ENCODE measurements at places on chromosomes 1 and 21.

GRCh38 chr1:246647513-246647912 lies 76.7 kb upstream of the SCCPDH start:
- DNase-seq, result no peak

DNA sequence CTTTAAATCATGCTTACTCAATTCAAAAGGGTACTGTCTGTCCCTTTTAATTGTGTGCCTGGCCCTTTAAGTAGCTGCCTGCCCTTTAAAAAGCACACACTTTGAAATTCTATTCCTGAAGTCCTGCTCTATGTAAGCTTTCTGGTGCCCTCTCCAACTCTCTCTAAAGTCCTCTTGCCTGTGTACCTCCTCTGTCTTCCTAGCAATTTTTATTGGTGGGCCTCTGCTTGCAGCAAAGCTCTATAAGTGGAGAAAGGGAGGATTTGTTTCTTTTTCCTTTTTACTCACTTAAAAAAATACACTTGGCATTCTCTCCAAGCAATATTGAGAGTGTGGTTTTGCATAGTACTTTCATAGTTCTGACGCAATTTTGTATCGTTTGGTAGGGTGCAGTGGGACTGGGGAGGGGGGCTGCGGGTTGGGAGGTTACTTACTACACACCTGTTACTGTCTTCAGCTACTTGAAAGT lies 135.4 kb downstream of the LMO4 start:
- DNase-seq, result no peak

DNA sequence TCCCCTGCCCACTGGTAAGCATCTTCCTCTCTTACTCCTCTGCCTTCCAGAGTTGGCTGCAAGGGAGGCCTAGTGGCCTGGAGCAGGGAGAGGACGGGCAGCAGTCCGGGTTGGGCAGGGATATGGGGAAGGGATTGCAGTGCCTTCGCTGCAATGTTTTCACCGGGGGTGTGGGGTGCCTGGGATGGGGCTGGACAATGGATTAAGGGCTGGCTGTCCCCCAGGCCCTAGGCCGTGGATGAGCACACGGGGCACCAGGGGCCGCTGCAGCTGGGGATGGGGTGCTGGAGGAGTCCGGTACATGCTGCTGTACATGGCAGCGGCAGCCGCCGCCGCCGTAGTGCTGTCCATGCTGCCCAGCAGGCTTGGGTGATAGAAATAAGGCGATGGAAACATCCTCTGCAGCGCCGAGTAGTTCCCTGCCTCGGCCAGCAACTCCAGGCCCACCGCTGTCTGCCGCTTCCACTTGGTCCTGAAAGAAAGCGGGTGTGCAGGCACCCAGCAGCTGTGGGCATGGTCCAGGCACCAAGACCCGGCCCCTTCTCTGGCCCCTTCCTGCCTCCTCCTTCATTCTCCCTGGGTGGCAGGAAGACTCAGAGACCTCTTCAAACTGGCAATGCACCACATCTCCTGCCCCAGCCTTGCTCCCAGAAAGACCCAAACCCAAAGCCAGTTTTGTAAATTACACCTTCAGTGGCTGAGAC lies 4.8 kb downstream of the BARHL2 start:
- no peak for DNase-seq

DNA sequence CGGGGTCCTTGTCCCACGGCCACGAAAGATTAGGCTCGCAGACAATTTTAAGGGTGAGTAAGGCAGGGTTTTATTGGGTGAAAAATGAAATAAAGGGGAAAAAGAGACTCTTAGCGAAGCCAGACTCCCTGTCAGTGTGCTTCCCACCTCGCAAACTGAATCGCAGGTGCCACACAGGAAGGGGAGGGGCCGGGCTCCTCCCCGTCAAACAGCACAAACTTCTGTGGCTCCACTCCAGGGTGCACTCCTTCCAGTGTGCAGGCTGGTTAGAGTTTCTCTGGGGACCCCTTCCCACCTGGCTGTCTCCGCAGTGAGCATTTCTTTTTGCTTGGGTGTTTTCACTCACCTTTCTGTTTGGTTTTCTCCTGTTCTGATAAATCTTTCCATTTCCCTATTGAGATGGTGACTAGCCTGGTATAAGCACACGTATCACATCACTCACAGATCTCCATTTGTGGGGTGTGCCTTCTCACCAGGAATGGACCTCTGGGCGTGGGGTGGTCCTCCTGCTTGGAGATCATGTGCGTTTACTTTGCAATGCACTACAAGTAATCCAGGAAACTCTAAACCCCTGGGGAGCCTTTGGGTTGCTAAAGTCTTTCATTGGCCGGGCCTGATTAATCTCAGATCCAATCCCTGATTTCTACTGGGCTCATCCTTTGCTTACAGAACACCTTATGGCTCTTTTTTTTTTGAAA lies 37.6 kb upstream of the GALNT2 start:
- DNase-seq, result no peak

DNA sequence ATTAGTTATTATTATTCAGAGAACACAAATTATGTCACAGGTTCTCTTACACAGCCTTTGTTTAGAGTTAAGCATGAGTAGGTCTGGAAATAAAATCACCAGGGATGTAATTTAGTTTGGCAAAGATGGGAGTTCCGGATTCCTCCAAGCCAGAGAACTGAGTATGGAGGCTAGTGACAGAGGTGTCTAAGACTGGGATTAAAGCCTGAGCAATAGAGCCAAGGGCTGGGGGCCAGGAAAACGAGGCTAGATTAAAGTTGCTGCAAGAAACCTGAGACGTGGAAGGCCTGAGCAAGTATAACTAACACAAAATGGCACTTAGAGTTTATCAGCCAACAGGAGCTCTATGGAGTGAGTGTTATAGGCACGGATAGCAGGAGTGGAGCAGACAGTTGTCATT lies 381.6 kb downstream of the SRGAP2C start:
- no peak for DNase-seq

GRCh38 chr1:167373398-167373797 lies 144.9 kb downstream of the CD247 start:
- DNase-seq, result no peak

DNA sequence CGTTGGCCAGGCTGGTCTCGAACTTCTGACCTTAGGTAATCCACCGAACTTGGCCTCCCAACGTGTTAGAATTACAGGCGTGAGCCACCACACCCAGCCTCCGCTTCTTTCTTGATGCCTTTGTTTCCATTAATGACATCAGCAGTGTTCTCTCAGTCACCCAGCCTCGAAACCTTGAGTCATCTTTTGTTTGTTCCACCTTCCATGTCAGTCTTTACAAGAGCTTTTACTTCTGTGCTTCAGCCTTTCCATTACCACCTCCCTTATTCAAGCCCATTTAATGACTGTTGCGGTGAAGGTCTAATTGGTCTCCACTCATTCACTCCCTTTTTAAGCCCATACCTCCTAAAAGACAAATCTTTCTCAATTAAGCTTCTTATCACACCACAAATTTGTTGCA lies 146.6 kb upstream of the ADGRL2 start:
- no peak for DNase-seq

DNA sequence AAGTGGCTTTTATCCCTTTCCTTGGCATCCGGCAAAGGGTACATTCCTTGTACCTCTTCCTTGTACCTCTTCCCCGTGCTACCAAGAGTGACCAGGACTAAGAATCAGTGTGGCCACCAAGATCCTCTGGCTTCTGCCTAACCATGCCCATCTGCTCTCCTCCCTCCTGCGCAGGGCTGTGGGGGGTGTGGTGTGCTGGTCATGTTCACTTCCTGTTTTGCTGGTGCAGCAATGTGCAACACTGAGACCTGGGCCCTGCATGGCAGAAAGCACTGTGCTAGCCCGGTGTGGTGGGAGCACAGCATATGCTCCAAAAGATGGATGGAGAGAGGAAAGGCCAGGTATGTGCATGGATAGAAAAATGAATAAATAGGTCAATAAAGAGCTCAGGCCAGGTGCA lies 33.3 kb upstream of the TENT5C start:
- DNase-seq, result no peak

GRCh38 chr1:225814381-225814780 lies 4.5 kb downstream of the EPHX1 start:
- no peak for DNase-seq

GRCh38 chr21:41139275-41139674 lies 28.7 kb upstream of the BACE2 start:
- no peak for DNase-seq

- DNase-seq, result no peak
These were observed 46.5 kb downstream of the ELK4 start for GRCh38 chr1:205585169-205585834.

- no peak for DNase-seq
These were observed 24.7 kb downstream of the KNCN start for GRCh38 chr1:46526691-46527291.

DNA sequence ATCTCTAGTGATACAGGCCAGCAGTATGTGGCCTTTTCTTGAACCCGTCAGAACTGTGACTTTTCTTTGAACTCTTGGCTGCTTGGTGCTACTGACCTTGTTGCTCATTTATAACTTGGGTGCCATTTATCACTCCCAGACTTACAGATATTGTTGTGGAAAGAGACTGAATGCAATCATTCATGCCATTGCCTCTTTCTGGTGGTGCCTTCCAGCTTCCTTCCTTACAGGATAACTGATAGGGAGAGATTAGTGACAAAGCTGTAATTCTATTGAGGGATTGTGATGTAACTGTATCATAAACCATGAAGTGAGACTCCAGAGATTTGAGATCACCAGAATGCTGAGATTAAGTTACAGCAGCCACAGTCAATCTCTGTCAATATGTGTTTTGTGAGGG lies 256.5 kb downstream of the USP25 start:
- no peak for DNase-seq

DNA sequence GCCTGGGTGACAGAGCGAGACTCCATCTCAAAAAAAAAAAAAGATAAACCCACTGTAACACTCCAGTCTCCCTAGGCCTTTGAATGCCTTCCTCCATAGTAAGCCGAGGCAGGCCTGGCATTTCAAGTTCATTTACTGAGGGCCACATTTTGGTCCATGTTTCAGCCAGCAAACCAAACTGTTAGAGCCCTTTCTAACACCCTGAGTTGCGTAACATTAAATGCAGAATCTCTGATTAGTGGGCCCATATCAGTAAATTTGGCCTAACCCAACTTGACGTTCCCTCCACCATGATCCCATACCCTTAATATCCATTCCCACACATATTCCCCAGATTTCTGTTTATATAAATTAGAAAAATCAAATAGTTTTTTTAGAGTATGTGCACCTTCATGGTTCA lies 12.4 kb downstream of the MPZL1 start:
- DNase-seq, result no peak

GRCh38 chr1:174194461-174194860 lies 35.1 kb downstream of the RABGAP1L start:
- DNase-seq, result no peak

DNA sequence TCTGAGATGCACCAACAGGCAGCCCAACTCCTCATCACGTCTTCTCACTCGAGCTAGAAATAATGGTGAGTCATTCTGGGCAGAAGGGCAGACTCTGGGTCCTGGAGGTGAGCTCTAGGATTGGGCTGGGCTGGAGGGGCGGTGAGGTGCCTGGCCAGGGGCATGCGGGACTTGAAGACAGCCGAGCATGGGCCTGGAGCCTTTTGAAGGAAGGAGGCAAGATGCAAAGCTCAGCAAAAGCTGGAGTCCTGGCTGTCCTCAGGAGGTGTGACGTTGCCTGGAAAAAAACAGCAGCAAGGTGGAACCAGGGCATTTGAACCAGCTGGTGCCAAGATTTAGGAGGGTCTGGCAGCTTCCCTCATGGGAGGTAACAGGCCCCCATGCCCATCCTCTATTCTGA lies 712 bp downstream of the KCNA2 start:
- DNase-seq, result no peak

DNA sequence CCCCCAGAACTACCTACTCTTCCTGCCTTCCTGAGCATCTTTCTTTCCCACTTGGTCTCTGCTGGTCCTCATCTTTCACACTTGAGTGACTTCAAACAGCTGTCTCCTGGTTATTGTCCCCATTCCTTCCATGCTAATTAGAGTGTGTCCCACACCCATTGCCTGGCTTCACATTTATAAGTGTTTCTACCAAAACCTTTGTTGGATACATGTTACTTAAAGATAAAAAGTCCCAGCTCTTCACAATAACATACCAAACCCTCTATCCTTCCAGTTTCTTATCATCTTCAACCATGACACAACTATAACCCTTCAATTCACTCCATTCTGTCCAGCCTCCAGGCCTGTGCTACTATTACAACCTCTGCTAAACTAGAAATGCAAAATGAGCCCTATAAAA lies 41.0 kb downstream of the VCAM1 start:
- no peak for DNase-seq

DNA sequence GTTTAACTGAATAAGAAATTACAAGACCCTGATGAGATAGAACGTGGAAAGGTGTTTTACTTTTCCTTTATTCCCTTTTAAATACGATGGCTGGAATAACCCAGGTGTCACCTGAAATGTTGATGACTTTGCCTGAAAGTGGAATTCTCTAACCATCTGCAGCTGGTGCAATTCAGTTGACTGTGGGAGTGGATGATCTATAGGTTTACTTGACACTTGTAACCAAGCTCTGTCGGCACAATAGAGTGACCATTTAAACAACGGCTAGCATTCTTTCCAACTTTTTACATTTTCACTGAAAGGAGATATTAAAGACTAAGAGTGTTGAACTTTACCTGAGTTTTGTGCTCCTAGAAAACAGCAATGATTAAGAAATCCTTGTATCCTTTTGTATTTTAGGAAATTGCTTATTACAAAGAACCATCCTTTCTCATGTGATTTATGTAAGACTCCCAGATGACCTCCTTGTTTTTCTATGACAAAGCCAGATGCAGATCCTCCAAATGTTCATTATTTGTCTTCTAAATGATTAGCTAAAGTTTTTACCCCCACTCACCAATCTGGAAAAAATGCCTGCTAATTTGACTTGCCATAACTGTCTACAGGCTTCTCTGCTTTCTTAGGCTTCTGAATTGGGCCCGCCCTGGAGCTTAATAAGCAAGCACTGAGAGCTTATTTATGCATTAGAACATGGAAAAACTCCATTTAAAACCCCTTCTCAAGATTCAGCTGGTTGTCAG lies 129.5 kb upstream of the LRRC7 start:
- no peak for DNase-seq

DNA sequence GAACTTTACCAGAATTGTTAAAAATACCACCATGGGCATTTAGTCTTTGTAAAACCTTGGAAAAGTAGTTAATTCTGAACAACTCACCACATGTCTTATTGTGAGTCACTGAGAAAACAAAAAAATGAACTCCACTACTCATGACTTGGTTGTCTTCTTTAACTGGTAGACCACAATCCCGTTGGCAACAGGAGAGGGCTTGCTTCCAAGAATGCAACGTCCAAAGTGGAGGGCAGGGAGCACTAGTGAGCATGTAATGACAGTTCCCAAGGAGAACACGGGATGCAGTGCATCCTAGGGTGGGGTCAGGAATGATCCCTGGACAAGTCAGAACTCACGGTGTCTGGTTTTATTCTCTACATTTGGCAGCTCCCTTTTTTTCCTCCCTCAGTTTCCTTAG lies 15.2 kb upstream of the HMCN1 start:
- DNase-seq, result no peak

GRCh38 chr1:155226910-155227260 lies 18.4 kb downstream of the MTX1 start:
- DNase-seq, result peak; percentile 49

GRCh38 chr21:45641480-45642035 lies 2.0 kb upstream of the PCBP3 start:
- DNase-seq, result no peak

- DNase-seq, result no peak
These were observed 118.4 kb downstream of the HIVEP3 start for GRCh38 chr1:41800311-41800829.
